ENCODE measurements at places on chromosomes 11 and 22.
A peak's percentile ranks its signal among the peaks of the same experiment; 100 is the strongest.

- DNase-seq = no peak
Observed at GRCh38 chr22:39658806-39659463, 88.4 kb downstream of the CACNA1I start.

DNA sequence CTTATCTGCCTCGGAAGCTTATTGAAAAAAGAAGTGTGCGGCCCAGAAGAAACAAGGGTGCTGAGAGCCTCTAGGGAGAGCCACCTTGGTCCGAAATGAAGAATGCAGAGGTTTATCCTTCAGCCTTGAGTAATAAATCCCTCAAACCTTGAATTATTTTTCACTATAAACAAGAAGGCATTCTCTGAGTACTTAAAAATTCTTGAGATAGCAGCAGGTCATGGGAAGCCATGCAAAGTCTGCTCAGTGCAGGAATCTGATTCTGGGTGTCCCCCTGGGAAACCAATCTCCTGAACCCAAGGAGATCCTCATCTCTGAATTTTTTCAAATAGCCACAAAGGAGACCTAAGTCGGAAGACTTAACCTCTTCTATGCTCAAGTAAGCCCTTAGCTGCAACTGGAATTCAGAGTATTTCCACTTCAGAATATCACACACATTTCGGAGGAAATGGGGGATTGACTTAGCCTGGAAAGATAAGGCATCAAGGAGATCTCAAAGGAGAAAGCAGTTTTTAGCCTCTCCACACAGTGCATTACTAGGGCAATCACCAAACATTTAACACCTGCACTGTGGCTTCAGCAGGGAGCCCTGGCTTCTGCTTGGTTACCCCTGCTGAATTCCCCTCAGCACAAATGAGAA lies 365.0 kb downstream of the ETS1 start:
- peak; percentile 48 for DNase-seq

DNA sequence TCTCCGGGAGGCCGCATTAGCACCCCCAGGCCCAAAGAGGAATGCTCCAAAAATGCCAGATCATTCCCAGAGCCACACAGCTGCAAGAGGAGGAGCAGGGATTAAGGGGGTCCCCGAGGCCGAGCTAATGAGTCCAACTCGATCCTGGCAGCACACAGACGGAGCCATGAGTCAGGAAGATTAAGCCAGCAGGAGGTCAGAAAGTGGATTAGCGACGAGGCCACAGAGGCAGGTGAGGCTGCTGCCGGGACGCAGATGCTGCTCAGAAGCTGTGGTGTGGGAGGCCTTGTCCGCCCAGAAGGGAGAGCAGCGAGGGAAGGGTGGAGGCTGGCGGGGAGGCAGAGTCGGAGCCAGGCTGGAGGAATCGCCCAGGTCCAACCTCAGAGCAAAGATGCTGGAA lies 120.5 kb downstream of the SHANK2 start:
- no peak for DNase-seq

DNA sequence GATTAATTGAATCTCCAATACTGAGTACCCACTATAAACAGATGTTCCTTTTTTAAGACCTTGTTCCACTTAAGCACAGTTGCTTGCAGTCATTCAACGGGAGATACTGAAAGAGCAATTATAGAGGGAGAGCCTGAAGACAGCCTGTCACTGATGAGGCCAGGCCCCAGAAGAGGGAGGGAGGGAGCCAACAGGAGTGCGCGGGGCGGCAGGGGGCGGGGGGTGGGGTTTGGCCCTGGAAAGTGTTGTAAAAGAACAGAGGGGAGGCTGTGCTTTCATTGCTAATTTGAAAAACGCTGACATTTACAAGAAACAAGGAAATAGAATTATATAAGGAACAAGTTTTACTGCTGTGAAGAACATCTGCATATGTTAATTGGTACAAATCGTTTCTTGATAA lies 53.1 kb downstream of the MAP6 start:
- no peak for DNase-seq

- peak; percentile 87 for DNase-seq
Observed at GRCh38 chr11:61893981-61894380, 2.6 kb upstream of the FADS3 start.

DNA sequence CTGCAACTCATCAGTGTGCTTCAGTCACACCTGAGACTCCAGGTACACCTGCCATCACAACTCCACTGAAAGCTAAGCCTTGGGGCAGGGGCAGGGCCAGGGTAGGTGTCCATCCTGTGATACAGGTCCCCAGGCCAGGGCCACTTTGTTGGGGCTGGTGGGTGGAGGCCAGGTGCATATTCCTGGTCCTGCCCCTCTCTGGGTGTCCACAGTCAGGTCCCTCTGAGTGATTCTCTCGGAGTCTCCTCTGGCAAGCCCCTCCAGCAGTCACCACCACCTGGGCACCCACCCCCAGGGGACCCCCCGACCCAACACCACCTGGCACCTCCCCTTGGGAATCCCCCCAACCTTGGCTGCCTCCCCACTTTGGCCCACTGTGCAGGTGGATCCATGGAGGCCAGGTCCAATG lies 9.5 kb upstream of the ACR start:
- no peak for DNase-seq

- DNase-seq = no peak
Observed at GRCh38 chr11:62462508-62462892, 43.7 kb downstream of the SCGB1A1 start.

- no peak for DNase-seq
Observed at GRCh38 chr11:69801513-69802335, 17.5 kb downstream of the FGF3 start.

DNA sequence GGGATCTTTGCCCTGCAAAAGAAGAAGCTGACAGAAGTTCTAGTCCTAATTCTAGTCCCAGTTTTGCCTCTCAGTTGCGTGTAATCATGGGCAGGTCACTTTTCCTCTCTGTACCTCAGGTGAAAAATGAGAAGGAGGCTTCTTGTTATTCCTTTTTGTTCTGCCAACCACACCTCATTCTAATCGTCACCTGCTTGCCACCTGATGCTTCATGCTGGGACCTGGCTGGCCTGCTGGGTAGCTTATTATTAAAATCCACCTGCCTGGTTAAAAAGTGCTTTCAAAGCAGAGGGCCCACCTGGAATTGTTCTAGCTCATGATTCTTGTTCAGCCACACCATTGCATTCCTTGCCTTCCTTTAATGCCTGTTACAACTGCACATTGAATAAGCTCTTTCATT lies 8.4 kb upstream of the ALG8 start:
- DNase-seq = no peak

DNA sequence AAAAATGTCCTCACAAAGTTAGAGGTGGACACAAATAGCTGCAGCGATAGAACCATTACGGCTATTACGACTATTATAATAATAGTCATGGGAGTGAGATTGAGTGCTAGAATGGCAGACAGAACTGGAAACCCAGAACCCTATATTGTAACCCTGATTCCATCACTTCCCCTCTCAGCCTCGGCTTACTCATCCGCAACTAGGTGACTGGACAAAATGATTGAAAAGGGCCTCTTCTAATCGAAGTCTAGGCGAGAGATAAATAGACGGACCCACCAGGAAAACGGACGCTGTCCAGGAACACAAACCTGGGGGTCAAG lies 629 bp downstream of the PSMA1 start:
- DNase-seq = no peak

DNA sequence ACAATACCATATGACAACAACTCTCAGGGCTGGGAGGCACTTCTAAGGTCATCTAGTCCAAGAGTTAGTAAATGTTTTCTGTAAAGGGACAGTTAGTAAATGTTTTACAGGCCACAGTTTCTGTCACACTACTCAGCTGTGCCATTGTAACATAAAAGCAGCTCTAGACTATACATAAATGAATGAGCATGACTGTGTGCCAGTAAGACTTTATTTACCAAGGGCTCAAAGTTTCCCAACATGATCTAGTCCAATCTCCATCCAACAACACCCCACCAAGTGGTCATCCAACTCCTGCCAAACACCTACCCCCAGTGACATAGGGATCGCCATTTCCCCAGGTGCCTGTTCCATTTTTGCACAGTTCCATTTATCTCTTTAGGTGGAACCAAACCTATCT lies 12.1 kb downstream of the SERGEF start:
- DNase-seq = no peak

- DNase-seq = peak; percentile 16
Observed at GRCh38 chr11:19419808-19420207, 179.1 kb upstream of the E2F8 start.

DNA sequence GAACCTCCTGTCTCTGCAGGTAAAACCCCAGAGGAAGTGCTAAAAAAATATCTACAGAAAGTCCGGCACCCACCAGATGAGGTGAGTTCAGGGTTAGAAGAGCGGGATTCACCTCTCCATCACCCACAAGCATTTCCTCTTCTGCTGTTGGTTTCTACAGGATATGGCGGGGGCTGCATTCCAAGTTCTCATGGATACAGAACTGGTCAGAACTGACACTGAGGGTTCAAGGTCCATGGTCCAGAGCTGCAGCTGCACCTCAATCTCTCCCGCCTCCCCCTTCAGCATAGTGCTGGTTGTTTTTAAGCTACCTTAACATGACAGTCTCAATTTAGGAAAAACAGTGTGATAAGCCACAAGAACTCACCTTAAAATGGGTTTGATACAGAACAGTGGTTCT lies 19.2 kb downstream of the DTX4 start:
- DNase-seq = no peak

- DNase-seq = peak; percentile 95
Observed at GRCh38 chr11:117273550-117274289, 17.4 kb upstream of the BACE1-AS start.

DNA sequence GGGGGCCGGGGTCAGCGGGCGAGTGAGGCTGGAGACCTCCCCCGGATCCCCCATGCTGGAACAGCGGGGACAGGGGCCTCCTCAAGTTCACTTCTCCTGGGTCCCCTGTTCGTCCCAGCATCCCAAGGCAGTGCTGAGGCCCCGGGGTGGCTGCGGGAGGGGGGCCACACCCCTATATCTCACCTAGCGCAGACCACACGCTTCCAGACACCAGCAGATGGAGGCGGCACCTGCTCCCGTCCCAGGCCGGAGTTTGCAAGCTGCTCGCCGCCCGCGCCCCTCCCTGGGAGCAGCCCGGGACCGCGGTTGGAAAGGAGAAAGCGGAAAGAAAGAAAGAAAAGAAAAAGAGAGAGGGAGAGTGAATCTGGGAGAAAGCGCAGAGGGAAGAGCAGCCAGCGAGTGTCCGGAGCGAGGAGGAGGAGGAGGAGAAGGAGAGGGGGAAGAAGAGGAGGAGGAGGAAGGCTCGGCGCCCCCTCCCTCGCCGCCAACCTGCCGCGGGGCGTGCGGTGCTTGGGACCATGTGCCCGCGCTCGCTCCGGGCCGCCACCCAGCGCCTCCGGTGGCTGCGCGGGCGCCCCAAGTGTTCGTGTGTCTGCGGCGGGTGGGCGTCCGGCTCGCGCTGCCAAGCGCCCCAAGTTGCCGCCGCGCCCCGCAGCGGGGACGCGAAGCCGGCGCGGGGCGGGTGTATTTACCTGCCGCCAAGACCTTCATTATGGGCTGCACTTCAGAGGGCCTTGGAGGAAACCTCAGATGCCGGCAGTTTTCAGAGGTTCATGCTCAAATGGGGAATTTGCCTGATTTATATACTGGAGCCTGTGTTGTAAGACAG lies at the start of gene LIF:
TSS of gene LIF (minus strand) at position 775 of the 829 bp plus-strand sequence. CDS start at position 711, 64 bp downstream.
- DNase-seq = no peak

- DNase-seq = no peak
Observed at GRCh38 chr11:95074792-95075563, 8.3 kb downstream of the SRSF8 start.

GRCh38 chr11:107860688-107861087 lies 2.1 kb upstream of the SLC35F2 start:
- no peak for DNase-seq

GRCh38 chr11:27894552-27894951 lies 194.3 kb upstream of the BDNF start:
- DNase-seq = no peak

DNA sequence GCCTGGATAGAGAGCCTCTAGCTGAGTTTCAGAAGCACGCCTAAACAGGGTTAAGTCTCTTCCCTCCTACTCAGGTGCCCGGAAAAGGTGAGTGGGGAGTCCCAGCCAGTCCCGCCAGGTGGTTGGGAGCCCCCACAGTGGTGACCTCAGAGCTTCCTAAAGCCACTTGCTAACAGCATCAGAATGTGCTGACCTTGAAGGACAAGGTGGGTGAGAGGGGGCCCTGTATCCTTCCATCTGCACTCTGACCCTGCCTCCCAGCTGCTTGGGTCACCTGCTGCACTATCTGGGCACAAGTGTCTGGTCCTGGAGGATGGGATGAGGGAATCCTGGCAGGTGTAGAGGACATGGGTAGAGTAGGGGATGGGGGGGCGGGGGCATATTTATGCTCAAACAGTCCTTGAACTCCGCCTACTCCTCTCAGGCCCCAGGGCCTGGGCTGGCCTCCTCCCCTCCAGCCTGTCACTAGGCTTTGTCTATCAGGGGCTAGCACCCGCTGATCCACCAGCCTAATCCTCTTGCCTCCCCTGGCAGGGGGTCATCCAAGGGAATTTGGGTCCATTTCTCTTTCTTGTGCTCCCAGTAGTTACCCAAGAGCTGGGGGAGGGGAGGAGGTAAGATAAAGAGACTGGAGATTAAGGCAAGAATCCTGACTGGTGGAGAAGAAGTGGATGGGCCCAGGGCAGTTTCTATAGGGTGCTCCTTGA lies 3.4 kb downstream of the USP2 start:
- DNase-seq = no peak
